ENCODE measurements at places on chromosomes 3 and 15.
A peak's percentile ranks its signal among the peaks of the same experiment; 100 is the strongest.

GRCh38 chr3:169668072-169668956 lies 4.8 kb upstream of the MECOM start:
- no peak for DNase-seq

DNA sequence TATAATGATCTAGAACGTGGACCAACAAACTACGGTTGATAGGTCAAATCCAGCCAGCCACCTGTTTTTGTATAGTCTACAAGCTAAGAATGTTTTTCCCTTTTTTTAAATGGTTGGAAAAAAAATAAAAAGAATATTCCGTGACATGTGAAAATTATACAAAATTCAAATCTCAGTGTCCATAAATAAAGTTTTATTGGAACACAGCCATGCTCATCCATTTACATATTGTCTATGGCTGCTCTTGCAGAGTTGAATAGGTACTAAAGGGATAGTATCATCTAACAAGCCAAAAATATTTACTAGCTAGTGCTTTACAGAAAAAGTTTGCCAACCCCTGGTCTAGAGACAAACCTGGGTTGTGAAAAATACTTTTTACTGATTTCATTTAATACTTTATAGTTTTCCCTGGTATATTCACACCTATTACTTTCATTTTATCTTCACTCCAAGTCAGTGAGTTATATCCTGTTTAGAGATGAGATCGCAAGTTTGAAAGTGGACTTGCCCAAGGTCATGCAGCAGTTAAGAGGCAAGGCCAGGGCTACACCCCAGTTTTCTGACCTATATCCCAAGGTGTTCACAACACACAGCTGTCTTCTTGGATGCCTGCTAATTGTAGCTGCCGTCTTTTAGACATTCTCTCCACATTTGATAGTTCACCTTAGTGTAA lies 58.4 kb downstream of the IGF2BP2 start:
- no peak for DNase-seq

DNA sequence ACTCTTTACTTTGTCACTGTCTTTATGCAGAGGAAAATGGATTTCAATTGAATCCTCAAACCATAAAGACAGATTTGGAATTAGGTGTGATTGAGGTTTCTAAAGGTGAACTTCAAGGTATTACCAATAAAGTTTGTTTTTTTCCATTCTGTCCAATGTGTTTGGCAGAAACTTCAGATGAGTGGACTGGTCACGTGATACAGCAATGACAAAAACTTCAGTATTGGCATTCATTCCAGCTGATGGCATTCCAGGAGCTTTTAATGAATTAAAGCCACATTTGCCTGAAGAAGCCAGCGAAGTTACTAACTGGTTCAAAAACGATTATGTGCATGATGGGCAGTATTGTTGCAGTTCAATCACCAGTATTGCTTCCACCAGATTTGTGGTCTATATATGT lies 4.5 kb upstream of the MASP1 start:
- DNase-seq = no peak

DNA sequence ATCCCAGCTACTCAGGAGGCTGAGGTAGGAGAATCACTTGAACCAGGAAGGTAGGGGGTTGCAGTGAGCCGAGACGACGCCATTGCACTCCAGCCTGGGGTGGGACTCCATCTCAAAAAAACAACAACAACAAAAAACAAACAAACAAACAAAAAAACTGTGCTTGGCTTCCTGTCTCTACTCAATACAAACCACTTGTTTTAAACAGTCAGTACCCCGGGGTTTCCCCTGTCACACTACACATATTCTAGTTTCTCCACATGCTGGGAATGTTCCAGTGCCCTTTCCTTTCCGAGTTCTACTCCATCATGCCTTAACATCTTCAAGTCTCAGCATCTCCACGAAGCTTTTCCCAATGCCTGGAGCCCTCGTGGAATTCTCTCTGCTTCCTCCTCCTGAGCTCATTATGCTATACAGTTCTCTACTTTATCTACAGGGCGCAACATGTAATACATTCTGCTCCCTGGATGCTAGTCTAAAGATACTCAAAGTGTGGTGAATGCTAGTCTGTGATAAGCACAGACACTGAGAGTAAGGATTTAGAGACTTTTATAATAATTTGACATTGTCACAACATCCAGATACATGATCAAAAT lies 7.8 kb downstream of the EMC3 start:
- no peak for DNase-seq

GRCh38 chr3:43907508-43907858 lies 216.7 kb downstream of the ABHD5 start:
- DNase-seq = no peak

DNA sequence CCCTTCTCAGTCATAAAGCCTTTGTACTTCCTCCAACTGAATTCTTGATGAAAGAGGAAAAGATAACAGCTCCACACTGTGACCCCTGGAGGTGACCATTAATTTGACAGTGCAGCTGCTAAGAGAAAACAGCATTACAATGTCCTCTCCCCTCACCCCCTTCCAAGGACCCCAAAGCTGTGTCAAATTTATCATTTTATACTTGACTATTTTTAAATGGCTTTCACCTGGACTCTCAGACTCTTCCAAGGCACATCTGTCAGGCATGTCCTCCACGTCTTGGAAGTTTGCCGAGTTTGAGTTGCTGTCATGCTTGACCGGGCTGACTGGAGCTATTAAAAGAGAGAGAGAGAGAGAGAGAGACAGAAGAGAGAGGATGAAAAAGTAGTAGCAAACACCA lies 236.5 kb downstream of the WDR72 start:
- no peak for DNase-seq

GRCh38 chr15:66050264-66050663 lies 181.0 kb downstream of the RAB11A start:
- DNase-seq = no peak

- DNase-seq = no peak
Observed at GRCh38 chr3:180040966-180041365, 4.2 kb upstream of the PEX5L start.

DNA sequence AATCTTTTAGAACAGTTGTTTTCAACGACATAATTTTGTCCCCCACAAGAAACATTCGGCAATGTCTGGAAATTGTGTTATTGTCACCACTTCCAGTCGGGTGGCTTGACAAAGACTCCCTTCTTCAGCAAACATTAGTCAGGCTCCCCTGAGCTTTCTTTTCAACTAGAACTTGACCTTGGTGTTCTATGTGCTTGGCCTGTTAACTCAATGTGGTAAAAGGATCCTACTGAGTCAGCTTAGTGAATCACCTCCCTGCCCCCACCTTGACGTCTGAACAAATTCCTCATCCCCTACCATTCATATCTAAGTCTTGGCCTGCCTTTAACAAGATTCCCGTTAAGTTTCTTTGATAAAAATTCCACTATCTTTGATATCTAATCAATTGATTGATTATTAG lies 465.0 kb upstream of the ROBO1 start:
- DNase-seq = no peak

- no peak for DNase-seq
Observed at GRCh38 chr3:141164852-141165251, 66.8 kb upstream of the PXYLP1 start.

DNA sequence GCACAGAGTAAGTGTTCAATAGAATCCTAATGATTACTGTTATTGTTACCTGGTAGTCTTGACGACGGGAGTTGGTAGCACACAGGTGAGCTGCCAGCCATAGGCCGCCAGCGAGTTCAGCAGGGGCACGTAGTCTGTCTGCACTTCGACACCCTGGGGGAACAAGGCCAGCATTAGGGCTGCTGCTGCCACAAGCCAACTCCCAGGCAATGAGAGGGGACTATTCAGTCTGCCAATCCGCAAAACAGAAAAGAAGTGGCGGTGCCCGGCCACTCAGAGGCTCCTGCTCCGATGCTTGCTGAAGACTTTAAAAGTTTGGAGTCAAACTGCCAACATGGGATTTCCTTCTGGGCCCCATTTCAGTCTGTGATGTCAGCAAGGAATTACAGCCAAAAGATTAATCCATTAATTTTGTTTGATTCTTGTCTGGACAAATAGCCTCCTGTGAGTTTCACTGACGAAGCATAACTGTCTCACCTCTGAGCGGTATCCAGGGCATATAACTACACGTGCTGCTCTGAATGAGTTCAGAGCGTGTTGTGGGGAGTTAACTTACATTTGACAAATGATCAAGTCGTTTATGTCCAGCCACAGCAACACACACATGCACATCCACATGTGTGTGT lies 61.8 kb downstream of the OXNAD1 start:
- DNase-seq = no peak

DNA sequence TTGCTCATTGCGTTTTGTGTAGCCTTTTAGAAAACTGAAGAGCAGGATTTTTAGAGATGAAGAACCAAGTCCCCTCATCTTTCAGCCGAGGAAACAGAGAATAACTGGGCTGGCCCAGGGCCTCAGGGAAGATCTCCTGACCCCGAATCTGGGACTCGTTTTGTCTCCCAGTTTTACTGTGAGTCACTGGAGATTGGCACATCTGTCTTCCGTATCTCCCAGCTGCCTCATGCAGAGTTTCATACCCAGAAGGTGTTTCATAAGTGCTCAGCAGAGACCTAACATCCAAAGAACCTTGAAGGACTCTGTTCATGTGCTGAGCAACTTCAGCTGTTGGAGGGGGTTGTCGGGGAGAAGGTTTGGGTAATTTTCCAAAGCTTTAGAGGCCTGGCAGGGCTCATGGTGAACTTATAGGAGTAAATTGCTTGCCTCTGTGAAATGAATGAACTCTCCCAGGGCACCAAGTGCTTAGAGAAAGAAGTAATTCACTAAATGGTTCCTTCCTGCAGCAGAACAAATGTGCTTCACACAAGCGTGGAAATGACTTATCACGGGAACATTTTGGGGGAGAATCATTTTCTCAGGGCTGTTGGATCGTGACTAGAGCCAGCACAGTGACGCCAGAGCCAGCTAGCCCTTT lies 121.4 kb downstream of the FAM43A start:
- DNase-seq = no peak

DNA sequence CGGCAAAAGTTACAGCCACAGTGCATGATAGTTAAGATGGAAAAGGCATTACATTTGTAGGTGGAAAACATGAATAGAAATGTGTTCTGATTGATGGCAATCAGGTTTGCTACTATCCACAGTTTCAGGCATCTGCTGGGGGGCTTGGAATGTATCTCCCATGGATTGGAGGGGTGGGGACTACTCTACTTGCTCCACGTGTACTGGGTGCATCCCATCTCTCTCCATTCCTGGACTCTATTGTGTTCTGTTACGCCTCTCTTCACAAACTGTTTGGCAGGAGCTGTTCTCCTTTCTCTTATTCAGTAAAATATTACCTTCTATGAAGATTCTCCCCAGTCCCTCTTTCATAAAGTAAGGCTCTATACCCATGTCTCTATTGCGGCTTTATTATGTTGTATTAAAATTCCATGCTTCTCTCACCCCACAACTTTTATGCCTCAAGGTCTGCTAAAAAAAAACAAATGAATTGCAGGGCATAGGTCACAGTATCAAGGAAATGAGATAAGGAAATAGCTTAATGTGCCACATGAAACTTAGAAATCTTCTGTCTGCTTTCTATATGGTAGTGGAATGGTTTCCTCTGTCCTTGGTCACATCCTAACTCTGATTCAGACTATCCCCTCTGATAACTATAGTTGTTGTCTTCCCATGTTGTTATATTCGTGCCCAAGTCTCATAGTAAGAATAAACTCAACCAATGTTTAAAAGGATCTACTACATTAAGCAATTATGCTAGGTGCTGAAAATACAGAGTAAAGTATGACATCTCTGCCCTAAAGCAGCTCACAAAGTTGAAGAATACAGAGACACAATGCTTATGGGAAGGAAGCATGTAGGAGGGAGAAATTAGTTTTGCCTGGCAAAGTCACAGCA lies 43.2 kb downstream of the LRRFIP2 start:
- DNase-seq = no peak

- DNase-seq = no peak
Observed at GRCh38 chr3:195746751-195747150, 26.0 kb downstream of the MUC20 start.

GRCh38 chr3:84961011-84961410 lies 2.2 kb downstream of the CADM2 start:
- no peak for DNase-seq

DNA sequence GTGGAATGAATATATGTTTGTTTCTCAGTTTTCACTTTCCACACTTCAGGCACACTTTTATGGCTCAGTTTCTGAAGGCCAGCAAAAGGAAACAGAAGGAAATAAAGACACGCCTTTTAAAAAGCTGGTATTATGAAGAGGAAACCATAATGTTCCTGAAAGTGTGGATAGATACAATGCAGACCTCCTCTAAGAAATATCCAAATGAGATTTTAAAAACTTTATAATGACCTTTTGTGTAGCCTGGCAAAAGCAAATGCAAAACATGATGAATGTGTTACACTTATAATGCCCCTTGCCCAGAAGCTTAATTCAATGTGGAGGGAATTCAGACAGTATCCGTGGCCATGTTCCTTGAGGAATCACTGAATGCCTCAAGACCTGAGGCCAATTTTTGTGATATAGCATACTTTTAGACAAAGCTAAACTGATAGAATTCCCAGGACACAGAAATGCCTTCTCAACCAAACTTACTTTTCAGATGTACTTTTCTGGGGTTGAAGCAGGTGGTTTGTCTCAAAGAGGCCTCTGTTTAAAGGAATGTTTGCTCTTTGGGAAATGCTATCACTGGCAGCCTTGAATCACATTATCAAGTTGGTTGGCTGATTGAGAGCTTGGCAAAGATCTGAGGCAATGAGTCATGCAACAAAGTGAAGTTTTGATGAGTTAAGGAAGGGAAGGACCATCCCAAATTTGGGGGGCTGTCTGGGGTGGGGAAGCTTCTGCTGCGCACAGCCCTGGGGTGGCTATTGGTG lies 77.1 kb upstream of the CACNA2D3 start:
- DNase-seq = no peak

- peak; percentile 47 for DNase-seq
Observed at GRCh38 chr15:58438956-58439355, 7.2 kb downstream of the LIPC start.

- DNase-seq = no peak
Observed at GRCh38 chr3:126512916-126513650, 4.5 kb downstream of the UROC1 start.

- DNase-seq = peak; percentile 54
Observed at GRCh38 chr3:56303487-56303886, 164.8 kb downstream of the ERC2 start.

DNA sequence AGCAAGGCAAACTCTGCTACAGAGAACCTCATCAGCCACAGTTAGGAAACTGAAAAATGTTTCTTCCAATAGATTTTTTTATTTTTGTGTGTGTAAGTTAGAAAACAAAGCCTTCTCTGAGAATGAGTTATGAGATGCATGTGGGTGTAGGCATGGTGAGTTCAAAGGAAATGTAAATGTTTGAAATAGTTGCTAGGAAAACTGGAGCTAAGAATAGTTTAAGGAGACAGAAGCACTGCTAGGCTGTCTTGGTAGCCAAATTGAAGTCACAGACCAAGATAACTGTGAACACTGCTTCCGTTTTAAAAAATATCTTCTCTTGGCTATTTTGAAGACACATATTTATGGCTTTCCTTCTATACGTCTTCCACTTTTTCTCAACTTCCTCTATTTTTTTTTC lies 1501.2 kb upstream of the CADM2 start:
- no peak for DNase-seq

DNA sequence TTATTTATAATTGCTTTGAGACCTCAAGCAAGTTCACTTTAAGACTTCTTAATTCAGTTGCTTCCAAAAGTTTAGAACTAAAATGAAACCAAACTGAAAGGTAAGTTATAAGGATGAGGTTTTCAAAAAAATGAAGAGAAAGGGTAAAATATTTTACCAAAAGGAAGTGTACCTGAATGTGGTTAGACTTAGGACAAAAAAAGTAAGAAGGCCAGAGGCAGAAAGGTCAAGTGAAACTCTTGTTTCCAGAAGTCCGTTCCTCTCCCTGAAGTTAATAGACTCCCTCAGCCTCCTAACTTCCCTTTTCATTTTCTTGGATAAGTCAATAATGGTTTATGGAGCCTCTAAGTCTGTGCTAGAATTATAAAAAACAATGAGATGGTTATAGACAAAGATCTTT lies 16.6 kb downstream of the BTLA start:
- no peak for DNase-seq

GRCh38 chr3:127835993-127836882 lies 13.9 kb upstream of the MGLL start:
- DNase-seq = no peak
